ENCODE measurements at places on chromosomes 5 and 9.

GRCh38 chr9:115198001-115198400, 80.0 kb upstream of the TNC start:
- peak; percentile 85 for DNase-seq

DNA sequence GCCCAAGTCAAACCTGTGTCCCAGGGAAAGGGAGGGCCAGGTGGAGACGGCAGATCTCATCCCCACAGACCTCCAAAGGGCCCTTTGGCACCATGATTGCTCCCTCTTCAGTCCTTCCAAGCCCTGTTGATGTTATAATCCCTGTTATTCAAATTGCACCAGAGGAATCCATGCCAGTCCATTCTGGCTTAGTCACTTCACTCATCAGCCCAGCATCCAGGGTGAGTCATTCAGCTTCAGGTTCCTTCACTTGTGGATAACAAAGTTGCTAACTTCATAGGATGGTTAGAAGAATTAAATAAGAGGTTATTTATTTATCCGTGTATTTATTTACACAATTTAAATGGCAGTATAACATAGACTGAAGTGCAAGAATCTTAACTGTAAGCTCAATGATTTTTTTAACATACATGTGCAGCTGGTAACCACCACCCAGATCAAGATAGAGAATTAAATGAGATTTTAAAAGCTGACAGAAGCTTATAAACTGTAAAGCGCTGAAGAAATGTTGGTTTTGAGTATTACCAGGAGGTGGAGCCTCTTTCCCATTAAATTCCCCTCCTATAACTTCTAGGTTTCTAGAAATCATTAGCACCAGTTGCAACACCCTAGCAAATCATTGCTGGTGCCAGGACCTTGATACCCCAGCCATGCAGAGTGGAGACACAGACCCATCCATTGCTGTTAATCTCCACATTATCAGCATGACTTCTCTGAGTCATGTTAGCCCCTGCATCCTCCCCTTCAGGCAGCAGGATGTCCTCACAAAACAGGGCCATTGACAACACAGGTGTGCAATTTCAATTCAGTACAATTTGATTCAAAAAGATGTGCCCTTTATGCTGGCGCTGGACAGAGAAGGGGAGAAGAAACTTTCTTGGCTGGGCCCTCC, 77.4 kb downstream of the SEC61B start:
- peak; percentile 85 for DNase-seq

GRCh38 chr5:58072300-58072965, 387.5 kb downstream of the PLK2 start:
- no peak for DNase-seq

- DNase-seq, result no peak
Measured at GRCh38 chr5:124538191-124538590, 208.2 kb downstream of the ZNF608 start.

- peak; percentile 84 for DNase-seq
Measured at GRCh38 chr5:80781356-80781755, 126.6 kb upstream of the DHFR start.

GRCh38 chr5:133552925-133553525, 59.3 kb downstream of the FSTL4 start:
- peak; percentile 68 for DNase-seq

GRCh38 chr9:120500733-120501132, 79.2 kb downstream of the CDK5RAP2 start:
- DNase-seq, result no peak

GRCh38 chr5:56244627-56245026, 11.5 kb upstream of the ANKRD55 start:
- no peak for DNase-seq

- DNase-seq, result no peak
Measured at GRCh38 chr5:143707806-143708205, 104.2 kb upstream of the HMHB1 start.

DNA sequence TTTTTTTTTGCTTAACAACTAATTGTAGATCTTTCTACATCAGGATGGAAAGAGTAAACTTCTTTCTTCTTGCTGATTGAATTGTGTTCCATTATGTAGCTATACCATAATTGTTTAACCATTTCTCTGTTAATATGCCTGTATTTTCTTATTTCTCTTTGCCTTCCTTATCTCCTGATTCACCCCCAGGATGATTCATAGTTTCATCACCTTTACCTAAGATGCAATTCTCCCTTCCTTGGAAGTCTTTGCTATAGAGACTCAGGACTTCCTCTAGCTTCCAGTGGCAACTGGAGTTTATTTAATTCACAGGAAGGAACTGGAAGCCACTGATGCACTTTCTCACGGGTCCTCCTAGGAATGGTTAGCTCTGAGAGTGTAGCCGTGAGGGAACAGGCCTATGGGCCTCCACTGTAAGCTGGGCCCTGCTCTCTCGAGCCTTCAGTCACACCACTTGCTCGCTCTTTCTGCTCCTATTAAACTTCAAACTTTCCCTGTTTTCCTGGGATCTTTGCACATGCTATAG, 83.1 kb downstream of the FGF1 start:
- DNase-seq, result no peak

GRCh38 chr9:92294297-92294676, 790 bp upstream of the IARS1 start:
- peak; percentile 22 for DNase-seq

GRCh38 chr9:76441551-76442322, 17.2 kb upstream of the GCNT1 start:
- DNase-seq, result peak; percentile 61

DNA sequence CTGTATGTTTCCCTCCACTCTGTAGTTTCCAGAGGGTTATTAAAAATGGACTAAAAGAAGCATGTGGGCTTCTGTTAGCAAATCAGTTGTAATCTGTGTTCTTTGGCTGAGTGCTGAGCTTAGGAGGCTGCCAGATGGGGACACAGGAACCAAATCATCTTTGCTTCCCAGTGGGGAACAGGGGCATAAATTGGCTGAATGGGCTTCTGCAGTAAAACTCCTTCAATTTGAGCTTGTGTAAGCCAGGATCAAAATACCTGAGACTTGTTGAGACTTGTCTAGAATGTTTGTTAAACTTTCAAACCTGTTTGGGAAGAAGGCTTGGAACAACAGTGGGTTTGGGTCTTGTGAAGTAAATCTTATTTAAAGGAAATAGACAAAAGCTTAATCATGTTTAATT, 32.2 kb upstream of the TNFAIP8 start:
- peak; percentile 45 for DNase-seq

GRCh38 chr9:89648247-89649000, 43.6 kb downstream of the GADD45G start:
- no peak for DNase-seq
